ENCODE measurements at places on chromosomes 13 and 19. TPM values are rescaled to one million over a fixed set of nuclear protein-coding genes. Genes with fewer than 3 reads are reported as not detected.
A peak's percentile ranks its signal among the peaks of the same experiment; 100 is the strongest.

DNA sequence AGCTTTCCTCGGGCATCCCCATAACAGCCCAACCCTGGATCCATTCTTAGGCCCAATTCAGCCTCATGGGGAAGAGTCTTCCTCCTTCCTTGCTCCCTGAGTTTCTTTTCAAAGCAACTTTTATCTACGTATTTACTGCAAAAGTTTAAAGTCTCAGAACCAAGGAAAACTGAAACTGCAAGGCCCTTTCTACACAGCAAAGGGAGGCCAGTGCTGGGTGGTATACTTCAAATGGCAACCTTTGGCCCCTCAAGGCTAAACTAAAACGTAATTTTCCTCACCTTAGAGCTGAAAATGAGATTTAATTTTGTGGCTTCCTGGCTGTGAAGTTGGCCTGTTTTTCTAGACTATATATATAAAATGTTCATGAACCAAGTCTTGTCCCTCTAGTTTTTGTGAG lies 5.6 kb downstream of the CDX2 start:
- no peak for DNase-seq

- peak; percentile 98 for DNase-seq
Observed at GRCh38 chr19:42423462-42424344, 3.5 kb downstream of the LIPE start.

DNA sequence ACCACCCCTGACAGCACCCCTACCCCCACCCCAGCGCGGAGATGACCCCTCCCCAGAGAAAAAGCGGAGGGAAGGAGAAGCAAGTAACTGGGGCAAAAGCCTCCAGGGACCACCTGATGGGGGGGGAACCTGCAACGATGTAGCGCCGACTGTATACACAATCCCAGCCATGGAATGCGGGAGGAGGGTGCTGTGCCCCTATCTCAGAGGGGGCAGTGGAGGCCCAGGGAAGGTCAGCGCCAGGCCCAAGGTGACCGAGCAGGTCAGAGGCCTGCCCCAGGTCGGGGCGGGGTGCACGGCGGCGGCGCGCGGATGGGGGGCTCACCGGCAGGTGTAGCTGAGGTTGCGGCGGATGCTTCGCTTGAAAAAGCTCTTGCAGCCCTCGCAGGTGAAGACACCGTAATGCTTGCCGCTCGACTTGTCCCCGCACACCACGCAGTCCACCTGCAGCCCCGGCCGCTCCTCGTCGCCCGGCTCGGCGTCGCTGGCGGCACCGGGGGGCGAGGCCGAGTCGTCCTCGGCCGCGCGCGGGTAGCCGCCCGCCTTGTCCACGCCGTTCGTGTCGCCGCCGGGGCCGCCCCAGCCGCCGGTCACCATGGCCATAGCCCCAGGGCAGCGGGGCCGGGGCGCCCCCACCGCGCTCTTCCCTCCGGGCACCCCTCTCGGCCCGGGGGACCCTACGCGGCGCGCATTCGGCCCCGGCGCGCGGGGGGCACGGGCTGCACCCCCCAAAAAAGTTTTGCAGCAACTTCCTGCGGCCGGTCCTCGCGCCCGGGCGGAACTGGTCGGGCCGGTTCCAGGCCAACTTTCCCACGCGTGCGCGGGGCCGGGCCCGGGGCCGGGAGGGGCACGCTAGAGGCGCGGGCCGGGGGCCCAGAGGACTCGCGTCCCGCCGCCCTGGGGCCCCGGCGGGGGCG lies 843 bp downstream of the NR2F6 start:
- DNase-seq = peak; percentile 55

DNA sequence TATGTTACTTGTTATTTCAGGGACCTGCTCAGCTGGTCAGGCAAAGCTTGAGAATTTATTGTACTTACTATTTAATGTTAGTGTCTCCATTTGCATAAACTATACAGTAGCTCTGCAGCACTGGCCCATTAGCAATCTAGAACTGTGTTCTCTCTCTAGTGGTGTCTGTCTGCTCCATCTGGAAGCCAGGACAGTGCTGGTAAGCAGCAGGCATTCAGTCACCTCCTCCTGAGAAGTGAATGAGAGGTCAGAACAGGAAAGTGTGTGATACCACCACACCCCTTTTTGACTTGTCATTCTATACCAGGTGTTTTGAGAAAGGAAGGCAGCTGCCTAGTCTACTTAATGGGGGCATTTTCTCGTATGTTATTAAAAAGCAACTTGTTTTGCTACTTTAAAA lies 3.9 kb downstream of the COG3 start:
- DNase-seq = peak; percentile 9

GRCh38 chr13:48411147-48411794 lies 1.6 kb downstream of the LPAR6 start:
- no peak for DNase-seq

DNA sequence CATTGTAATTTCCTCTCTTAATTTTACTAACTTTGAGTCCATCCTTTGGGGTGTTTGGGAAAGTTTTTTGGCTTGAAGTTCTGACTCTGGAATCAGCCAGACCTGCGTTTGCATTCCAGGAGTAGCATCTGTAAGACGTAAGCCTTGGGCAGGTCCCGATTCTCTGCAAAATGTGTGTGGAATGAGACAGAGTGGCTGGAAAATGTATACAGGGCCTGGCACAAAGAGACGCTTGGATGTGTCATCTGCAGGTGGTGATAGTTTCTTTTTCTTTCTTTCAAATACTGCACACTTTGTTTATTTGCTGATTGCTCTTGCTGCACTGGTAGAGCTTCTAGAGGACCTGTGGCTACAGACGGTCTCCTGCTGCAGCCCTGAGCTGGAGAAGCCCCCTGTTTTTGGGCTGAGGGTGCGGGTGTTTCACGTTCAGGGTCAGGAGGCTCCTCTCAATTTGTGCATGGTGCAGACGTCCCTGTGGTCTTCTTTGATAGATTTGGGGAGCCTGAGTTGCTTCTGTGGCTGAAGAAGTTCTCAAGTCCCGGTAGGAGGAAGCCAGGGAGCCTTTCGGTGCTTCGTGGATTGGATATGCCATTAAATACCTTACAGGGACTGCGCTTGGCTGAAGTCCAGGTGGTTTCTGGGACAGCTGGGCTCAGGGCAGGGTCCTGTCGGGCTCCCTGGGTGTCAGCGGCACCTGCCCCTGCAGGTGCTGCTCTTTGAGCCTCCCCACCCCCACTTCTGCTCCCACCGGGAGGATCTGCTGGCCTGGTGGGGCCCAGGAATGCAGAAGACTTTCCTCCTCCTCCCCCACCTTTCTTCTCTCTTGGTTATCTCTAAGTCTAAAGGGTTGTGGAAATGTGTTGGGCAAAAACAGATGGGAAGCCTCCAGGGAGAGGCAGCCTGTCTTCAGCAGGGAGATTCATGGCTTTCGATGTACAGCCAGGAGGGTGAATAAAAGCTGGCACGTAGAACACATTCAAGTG lies 44.0 kb upstream of the GAS6 start:
- no peak for DNase-seq

GRCh38 chr19:7643031-7643415 lies 6.1 kb downstream of the STXBP2 start:
- peak; percentile 19 for DNase-seq

The THSD1 gene
- 8.9 TPM for polyA plus RNA-seq

The SLC6A16 gene
- polyA plus RNA-seq = 0.80 TPM

The STXBP2 gene
- polyA plus RNA-seq = 4.7 TPM

The SLAIN1 gene
- polyA plus RNA-seq = 1.6 TPM

The SIGLECL1 gene
- not detected for polyA plus RNA-seq

The ZNF100 gene
- 1.1 TPM for polyA plus RNA-seq

The RPL28 gene
- polyA plus RNA-seq = 2,297 TPM
